ENCODE measurements at places on chromosomes 7 and 10.

GRCh38 chr7:115831371-115831770, 199.2 kb downstream of the TFEC start:
- no peak for DNase-seq

DNA sequence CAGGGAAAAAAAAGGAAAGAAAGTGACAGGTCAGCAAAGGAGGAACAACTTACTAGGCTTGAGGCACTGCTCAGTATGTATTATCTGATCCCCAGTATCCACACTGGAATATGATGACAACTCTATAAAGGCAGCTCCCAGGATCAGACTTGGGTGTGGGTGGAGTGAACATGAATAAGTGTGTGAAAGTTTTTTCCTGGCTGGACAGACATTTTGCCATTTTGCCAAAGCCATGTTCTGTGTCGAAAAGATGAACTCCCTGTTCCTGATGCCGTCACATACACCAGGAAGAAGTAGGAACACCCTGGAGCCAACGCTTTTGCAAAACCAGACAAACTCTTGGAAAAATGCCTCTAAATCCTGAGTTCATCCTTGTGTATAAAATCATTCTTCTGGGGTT, 143.2 kb upstream of the MEOX2 start:
- no peak for DNase-seq

DNA sequence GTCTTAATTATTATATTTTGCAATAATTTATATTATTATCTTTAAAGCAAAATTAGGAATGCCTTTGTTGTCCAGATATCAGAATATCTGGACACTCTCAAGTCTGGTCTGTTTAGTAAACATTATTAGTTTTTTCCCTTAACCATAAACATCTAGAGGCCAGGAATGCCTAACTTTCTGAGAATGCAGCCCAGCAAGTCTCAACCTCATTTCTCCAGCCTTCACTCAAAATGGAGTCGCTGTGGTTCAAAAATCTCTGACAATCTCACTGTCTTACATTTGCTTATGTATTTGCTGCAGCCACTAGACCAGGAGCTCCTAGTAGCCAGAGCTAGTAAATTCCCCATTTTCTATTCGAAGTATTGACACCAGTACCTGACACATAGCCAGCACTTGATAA, 49.7 kb upstream of the INHBA start:
- DNase-seq: no peak

DNA sequence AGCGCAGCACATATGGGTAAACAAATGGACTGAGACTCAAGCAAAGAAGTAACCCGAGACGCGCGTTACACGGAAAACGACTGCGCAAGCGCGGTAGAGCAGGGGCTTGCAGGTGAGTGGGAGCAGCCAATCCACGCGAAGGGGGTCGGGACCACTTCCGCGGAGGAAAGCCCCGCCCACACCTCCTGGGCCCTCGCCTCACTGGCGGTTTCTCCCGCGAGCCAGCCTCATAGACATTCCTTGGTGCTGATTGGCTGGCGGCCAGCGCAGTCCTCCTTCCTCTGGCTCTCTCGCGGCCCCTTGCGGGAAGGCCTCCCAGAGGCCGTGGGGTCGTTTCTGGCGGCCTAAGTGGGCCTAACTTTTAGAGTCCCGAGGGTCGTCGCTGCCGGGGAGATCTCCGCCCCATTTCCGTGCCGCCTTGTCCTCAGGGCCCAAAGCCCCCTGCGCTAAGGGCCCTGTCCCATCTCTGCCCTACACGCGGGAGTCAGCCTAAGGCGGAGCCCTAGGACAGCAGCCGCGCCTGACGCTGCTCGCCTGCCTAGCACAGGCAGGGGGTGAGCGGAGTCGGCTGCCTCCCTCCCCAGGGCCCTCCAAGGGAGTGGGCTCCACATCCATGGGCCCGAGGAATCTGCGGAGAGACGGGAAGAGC, 9.1 kb upstream of the FXYD4 start:
- DNase-seq: peak; percentile 95

- DNase-seq: no peak
Measured at GRCh38 chr10:4813496-4813895, 12.5 kb upstream of the AKR1E2 start.

DNA sequence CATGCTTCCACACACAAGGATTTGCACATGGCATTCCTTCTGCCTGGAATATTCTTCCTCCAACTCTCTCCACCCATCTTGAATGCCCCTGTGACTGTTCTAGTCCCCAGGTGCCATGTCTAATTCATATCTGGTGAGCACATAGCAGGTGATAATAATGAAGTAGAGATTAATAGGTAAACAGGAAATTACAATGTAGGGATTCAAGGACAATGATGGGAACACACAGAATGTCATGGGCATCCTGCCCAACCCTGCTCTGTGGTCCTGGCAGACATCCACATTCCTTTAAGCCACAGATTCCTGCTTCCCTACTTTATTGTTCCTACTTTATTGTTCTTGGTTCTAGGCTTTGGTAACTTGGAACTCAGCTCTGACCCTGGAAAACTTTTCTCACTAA, 115.8 kb downstream of the THSD7A start:
- DNase-seq: no peak

DNA sequence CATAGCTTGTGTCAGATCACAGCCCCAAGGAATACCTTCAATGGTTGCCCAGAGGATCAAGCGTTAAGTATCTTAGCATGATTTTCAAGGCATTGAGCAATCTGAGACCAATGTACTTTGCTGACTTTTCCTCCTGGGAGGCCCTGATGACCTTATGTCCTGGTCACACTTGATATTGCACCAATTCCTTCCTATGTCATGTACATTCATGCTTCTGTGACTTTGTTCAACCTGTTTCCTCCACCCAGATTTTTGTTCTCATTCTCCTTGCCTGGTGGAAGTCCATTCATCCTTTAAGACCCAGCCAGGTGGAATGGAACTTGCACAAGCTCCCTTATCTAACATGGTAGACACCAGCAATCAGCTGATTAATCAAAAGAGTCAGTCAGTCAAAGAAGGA, 160.8 kb downstream of the PFKFB3 start:
- DNase-seq: no peak

DNA sequence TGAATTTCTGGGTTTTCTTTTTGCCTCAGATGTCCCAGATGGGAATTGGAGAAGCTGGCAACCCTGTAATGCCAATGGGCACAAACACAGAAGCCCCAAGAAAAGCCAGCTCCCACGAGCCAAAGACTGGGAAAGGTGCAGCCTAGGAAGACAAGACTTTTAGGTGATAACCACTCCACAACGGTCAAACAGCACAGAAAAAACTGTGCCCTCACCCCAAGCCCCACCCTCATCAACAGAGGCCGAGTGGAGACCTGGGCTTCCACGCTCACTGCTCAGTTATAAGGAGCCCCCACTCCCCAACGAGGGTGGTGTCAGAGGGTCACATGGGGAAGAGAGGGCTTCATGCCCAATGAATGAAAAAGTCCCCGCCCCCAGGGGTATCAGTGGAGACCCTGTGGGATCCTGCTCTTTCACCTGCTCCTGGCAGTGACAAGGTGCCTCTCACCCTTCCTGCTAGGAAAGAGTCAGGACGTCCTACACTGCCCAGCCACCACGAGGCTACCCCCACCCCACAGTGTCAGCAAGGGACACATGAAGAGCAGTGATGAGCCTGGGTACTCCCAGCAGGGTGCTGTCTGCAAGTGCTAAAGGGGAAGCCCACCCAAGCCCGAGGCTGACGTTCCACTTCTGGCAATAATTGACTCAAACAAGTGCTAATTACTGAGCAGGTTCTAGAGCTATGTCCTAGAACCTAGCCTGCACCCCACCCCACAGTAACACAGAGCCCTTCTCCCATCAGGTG, 8.3 kb downstream of the TMEM273 start:
- no peak for DNase-seq

- no peak for DNase-seq
Measured at GRCh38 chr7:81256991-81257390, 338.1 kb upstream of the SEMA3C start.

GRCh38 chr7:1733206-1733907, 63.3 kb downstream of the ELFN1 start:
- DNase-seq: no peak

DNA sequence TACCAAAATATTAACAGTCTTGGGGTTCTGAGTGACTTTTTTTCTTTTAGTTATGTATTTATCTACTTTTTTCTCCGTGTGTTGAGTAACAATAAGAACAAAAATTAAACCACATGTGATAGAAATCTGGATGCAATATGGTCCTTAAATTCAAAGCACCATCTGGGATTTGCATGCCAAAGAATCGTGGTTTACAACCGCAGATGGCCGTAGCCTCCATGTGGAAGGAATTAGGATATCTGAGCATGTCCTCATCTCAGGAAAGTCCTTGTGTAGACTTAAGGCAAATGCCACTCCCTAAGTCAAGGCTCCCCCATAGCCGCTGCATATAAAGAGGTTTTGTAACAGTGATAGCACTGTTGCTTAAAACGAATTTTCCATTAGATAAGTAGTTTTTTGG, 304.0 kb downstream of the ZEB1 start:
- no peak for DNase-seq

GRCh38 chr7:137934176-137934826, 67.6 kb downstream of the CREB3L2 start:
- no peak for DNase-seq

DNA sequence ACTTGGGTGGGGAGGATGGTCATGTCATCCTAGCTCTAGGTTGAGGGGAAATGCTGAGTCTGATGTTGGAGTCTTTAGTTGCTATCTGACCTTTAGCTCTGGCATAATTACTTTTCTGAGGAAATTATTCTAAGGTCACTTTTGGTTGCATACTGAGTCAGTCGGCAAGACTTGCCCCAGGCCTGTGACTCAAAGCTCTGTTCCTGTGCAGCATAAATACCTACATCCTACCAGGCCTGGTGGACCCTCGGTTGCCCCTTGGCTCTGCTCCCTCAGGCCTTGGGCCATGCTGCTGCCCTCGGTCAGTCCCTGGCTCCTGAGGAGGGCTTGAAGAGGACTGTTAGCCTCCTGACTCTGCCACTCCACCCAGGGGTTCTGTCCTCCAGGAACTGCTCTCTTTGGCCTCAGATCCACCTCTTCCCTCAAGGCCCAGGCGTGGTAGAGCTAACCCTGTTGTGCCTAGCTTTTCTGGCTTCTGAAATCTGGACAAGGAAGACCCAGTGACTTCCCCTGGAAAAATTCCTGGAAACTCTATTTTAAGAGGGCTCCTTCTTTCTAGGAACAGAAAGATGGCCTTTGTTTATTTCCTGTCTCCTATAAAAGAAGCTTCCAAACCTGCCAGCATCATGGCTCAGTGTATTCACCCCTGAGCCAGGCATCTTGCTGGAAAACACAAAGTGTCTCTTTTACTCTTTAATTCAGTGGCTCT, 71.2 kb downstream of the TMEM178B start:
- no peak for DNase-seq

GRCh38 chr10:50604049-50604640, 19.6 kb downstream of the SGMS1 start:
- no peak for DNase-seq

DNA sequence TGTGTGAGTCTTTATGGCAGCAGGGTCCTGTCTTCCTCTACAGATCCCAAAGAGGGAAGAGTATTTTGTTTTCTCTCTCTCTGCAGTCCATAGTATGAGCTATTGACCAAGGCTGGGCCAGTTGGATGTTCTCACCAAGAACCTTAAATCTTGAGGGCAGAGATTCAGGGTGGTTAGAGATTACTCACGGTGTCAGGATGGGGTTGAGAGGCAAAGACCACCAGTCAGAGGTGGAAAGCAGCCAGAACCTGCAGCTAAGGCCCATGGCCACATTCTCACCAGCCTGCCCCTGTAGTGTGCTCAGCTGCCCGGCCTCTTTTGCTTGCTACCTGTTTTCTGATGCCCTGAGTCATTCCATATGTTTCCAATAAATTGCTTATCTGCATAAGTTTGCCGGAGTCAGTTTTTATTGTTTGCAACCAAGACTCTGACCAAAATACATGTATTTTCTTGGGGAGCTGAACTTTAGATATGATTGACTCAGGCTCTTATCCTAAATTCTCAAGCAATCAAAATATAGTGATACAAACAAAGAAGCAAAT, 67.0 kb downstream of the MAP3K8 start:
- no peak for DNase-seq

DNA sequence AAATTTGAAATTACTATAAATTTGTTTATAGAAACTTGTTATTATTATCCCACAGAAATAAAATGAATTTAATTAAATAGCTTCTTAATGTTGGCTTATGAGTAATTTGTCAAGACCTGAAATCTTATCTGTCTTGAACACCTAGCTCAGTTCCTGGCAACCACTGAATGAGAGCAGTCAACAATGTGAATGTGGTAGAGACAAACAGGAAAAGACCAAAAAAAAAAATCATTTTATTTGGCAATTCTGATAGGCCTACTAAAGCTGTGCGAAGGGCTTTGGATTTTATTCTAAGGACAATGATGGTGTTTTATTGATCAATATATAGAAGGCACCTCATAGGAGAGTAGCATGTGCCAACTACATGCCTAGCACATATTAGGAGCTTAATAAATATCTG, 127.8 kb upstream of the RSU1 start:
- no peak for DNase-seq

DNA sequence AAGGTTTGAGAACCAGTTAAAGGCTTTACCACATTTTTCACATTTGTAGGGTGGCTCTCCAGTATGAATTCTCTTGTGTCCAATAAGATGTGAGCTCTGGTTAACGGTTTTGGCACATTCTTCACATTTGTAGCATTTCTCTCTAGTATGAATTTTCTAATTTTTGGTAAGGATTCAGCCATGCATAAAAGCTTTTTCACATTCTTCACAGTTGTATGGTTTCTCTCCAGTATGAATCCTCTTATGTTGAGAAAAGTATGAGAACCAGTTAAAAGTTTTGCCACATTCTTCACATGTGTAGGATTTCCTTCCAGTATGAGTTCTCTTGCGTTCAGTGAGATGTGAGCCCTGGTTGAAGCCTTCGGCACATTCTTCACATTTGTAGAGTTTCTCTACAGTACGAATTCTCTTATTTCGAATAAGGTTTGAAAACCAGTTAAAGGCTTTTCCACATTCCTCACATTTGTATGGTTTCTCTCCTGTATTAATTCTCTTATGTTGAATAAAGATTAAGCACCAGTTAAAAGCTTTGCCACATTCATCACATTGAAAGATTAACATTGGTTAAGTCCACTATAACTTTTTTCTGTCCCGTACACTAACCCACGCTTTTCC, 33.2 kb upstream of the ZNF479 start:
- no peak for DNase-seq

- DNase-seq: no peak
Measured at GRCh38 chr7:45680776-45681175, 106.6 kb downstream of the ADCY1 start.

- no peak for DNase-seq
Measured at GRCh38 chr7:66464059-66464458, 164.6 kb upstream of the KCTD7 start.
